ENCODE measurements at places on chromosomes 16 and 17. TPM values are rescaled to one million over a fixed set of nuclear protein-coding genes. Genes with fewer than 3 reads are reported as not detected.

RUNDC3A gene
- 1.0 TPM for total RNA-seq

DNA sequence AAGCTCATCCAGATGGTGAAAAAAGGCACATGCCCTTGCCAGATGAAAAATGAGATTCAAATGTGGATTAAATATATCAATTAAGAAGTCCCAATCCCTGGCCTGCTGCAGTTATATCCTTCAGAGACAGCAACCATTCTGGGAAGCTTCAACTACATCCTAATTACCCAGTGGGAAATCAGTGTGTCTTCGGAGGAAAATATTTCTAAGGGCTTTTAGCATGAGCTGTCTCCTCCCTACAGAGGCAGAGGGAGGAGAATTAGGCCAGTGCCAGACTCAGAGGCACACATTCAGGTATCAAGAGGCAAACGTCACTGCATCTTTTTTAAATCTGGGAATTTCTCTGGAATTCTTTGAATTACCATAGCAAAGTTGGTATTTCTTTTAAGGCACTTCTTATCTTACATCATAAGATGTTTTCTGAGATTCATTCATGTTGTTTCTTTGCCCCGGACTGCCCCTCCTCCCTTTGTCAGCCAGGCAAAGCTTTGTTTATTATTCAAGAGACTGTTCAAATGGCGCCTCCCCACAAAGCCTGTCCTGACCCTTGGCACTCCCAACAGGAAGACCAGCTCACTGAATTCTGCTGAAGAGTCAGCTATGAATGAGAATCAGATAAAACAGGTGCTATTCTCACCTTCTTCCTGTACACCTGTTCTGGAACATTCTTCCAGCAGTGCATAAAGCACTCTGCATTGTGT lies 38.3 kb upstream of the SMPD3 start:
- no peaks in the 10 kb centered on the region for H3K36me3 ChIP-seq
- DNase-seq, result no peak
- peaks cover 13% of the 10 kb centered on the region for H3K4me1 ChIP-seq

GRCh38 chr16:27690608-27691007 lies 140.7 kb downstream of the KATNIP start:
- no peak overlapping the region for H3K4me3 ChIP-seq
- no peaks in the 10 kb centered on the region for H3K27me3 ChIP-seq
- no peaks in the 10 kb centered on the region for H3K36me3 ChIP-seq
- H3K4me1 ChIP-seq, result no peaks in the 10 kb centered on the region
- DNase-seq, result peak; percentile 77
- H3K27ac ChIP-seq, result no peak overlapping the region

GRCh38 chr17:73847952-73848351 lies 203.7 kb upstream of the SDK2 start:
- no peak overlapping the region for H3K27ac ChIP-seq
- no peaks in the 10 kb centered on the region for H3K4me1 ChIP-seq
- no peak for DNase-seq
- no peaks in the 10 kb centered on the region for H3K27me3 ChIP-seq
- no peaks in the 10 kb centered on the region for H3K36me3 ChIP-seq

DNA sequence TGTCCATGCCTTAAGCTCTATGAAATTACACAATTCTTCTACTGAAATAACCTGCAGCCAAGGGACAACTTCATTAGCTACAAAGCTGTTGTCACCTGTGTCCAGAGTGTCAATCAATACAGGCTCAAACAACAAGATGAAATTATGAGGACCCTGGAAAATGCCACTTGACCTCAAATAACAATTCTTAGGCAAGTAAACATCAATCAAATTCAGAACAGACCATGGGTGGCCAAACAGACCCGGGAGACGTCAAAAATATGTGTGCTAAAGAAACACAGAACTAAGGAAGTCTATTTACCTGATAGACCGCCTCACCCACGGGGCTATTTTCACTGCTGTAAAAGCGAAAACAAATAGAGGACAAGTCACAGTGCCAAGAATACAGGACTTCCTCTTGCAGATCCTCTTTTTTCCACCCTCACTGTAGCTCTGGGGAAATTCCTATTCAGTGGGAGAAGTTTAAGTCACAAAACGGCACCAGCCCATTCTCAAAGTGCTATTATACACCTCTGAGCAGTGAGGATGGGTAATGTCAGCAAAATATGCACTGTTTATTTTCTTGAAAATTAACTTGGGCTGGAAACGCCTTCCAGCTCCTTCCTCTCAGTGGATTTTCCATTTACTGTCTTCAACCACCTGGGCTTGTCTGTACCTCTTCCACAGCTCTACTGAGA lies 2.7 kb downstream of the LITAF start:
- no peak for DNase-seq
- H3K4me3 ChIP-seq, result no peak overlapping the region
- H3K27me3 ChIP-seq, result no peaks in the 10 kb centered on the region
- H3K27ac ChIP-seq, result no peak overlapping the region
- no peaks in the 10 kb centered on the region for H3K36me3 ChIP-seq

GRCh38 chr17:64546716-64547115 lies 39.9 kb downstream of the CEP95 start:
- no peaks in the 10 kb centered on the region for H3K27me3 ChIP-seq
- no peak overlapping the region for H3K27ac ChIP-seq
- H3K4me3 ChIP-seq, result no peak overlapping the region
- H3K36me3 ChIP-seq, result peaks cover 46% of the 10 kb centered on the region
- no peaks in the 10 kb centered on the region for H3K4me1 ChIP-seq

GRCh38 chr16:54287131-54288029 lies 793 bp upstream of the IRX3 start:
- peak; percentile 64 for DNase-seq
- no peaks in the 10 kb centered on the region for H3K4me1 ChIP-seq
- H3K4me3 ChIP-seq, result peak overlapping the region; percentile 91
- no peaks in the 10 kb centered on the region for H3K36me3 ChIP-seq
- H3K27ac ChIP-seq, result no peak overlapping the region

GRCh38 chr17:75845058-75845711 lies 981 bp upstream of the UNC13D start:
- peak; percentile 98 for DNase-seq
- no peaks in the 10 kb centered on the region for H3K27me3 ChIP-seq
- H3K36me3 ChIP-seq, result peaks cover 30% of the 10 kb centered on the region

GRIN2A gene
- 1.2 TPM for total RNA-seq

DNA sequence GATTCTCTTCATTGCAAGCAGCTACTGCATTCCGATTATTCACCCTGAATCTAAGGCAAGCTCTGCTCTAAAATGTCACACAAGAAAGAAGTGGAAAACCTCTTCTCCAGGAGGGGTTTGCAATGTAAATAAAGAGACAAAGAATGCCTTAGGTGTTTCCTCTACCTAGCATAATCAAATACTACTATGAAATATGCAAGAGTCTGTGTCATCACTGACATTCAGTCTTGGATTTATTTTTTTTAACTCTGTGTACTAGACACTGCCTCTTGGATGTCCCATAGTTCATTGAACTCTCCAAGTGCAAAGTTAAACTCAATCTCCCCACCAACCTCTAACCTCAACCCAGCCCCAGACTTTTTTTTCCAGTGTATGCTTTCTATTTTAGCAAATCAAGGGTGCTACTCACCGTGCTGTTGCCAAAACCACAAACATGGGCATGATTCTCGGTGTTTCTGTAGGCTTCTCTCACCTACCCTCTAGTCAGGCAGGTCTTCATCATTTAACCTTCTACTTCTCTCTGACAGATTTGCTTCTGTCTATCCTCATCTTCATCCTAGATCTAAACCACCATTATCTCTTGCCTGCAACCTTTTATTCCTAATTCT lies 329.1 kb downstream of the CDH13 start:
- no peaks in the 10 kb centered on the region for H3K27me3 ChIP-seq
- no peak overlapping the region for H3K27ac ChIP-seq
- no peaks in the 10 kb centered on the region for H3K4me1 ChIP-seq
- H3K36me3 ChIP-seq, result no peaks in the 10 kb centered on the region

- H3K27ac ChIP-seq, result no peak overlapping the region
- H3K4me3 ChIP-seq, result no peak overlapping the region
- no peaks in the 10 kb centered on the region for H3K27me3 ChIP-seq
- H3K36me3 ChIP-seq, result no peaks in the 10 kb centered on the region
Observed at GRCh38 chr16:11429123-11429522, 83.9 kb downstream of the RMI2 start.

DNA sequence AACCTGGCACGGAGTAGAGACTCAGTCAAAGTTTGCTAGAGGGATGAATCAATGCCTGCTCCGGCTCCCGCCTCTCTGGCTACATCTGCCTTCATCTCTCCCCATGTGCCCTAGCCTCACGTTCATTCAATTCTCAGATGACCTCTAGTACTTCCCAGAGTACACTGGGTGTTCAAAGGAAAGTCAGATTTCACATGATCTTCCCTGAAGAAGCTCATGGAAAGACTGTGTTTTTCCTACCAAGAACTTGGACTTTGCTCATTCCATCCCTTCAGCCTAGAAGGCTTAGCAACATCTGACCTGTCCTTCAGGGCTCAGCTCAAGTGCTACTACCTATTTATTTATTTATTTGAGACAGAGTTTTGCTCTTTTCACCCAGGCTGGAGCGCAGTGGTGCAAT lies 11.1 kb upstream of the TNK1 start:
- no peak overlapping the region for H3K4me3 ChIP-seq
- H3K27ac ChIP-seq, result no peak overlapping the region
- no peaks in the 10 kb centered on the region for H3K36me3 ChIP-seq

DNA sequence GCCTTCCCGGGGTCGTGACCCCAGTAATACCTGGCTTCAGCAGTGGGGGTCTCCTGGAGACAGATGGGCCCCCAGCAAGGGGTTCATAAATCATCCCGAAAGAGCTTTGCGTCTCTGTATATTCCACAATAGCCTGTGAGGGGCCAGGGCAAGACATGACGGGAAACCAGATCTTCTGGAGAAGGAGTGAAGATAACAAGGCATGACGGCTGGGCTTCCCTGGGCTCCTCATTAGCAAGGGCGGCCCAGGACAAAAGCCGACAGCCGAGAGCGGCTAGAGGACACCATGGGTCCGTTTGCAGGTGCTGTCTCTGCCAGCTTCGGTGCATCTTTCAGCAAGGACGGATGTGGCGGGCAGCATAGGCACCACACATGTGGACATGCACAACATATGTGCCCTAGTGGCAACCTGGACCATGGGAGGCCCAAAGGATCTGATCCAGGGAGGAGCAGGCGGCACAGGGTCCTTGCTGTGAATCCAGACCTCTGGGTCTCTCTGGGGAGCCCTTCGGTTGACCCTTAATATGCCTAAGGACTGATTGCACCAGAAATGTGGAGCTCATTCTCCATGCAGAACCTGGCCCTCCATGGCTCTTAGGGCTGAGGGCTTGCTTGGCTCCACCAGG lies 136.9 kb upstream of the FOXF1 start:
- H3K4me3 ChIP-seq, result no peak overlapping the region
- DNase-seq, result no peak
- H3K27me3 ChIP-seq, result no peaks in the 10 kb centered on the region
- no peak overlapping the region for H3K27ac ChIP-seq
- no peaks in the 10 kb centered on the region for H3K4me1 ChIP-seq

- H3K27me3 ChIP-seq, result no peaks in the 10 kb centered on the region
- H3K27ac ChIP-seq, result no peak overlapping the region
- no peaks in the 10 kb centered on the region for H3K4me1 ChIP-seq
- no peaks in the 10 kb centered on the region for H3K36me3 ChIP-seq
Observed at GRCh38 chr17:75839942-75840798, 4.0 kb downstream of the UNC13D start.

DNA sequence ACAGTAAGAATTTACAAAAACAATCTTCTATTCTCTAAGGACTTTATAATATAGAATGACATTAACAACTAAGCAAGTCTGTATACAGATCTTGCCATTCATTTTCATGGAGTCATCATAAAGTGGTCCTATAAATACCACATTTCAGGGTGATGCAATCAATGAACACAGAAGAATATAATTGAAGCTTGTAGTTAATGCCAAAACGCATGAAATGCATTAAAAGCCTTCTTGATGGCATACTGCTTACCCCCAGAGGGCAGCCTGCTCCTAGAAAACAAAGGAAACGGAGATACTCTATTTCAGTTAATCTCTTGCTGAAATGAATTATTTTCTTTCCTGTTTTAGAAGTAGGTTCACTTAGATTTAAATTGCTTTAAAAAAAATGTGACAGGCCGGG lies 45.2 kb upstream of the STAC2 start:
- H3K27me3 ChIP-seq, result no peaks in the 10 kb centered on the region
- H3K4me3 ChIP-seq, result no peak overlapping the region
- no peaks in the 10 kb centered on the region for H3K4me1 ChIP-seq
- H3K27ac ChIP-seq, result no peak overlapping the region

ZNF19 gene
- total RNA-seq, result 7.7 TPM

DNA sequence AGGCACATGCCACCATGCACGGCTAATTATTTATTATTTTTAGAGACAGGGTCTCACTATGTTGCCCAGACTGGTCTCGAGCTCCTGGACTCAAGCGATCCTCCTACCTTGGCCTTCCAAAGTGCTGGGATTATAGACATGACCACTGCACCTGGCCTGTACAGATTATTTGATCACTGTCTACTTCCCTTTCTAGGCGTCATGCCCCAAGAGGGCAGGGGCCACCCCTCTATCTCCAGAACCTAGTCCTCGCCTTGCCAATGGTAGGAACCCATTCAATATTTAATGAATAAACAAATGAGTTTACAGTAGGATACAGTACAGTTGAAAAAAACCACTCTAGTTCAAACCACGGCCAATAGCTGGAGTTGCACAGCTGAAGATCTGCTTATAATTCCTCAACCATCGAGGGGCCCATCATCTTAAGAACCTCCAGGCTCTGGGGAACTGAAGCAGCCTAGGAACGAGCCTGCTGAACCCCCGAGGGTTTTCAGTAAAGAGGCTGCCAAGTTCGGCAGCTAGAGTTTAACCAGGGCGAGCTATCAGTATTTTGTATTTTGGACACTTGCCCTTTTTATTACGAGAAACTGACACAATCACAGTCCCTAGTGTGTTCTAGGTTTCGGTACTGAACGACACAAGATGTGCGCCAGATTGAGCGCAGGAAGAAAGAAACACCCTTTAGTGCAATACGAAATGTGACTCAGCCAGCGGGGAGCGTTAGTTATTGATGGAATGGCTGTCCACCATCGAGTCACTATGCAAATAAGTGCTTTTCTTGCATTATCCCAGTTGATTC lies 14.6 kb downstream of the ADCY9 start:
- no peaks in the 10 kb centered on the region for H3K4me1 ChIP-seq
- H3K27me3 ChIP-seq, result no peaks in the 10 kb centered on the region
- H3K4me3 ChIP-seq, result no peak overlapping the region
- no peaks in the 10 kb centered on the region for H3K36me3 ChIP-seq
- no peak for DNase-seq

DNA sequence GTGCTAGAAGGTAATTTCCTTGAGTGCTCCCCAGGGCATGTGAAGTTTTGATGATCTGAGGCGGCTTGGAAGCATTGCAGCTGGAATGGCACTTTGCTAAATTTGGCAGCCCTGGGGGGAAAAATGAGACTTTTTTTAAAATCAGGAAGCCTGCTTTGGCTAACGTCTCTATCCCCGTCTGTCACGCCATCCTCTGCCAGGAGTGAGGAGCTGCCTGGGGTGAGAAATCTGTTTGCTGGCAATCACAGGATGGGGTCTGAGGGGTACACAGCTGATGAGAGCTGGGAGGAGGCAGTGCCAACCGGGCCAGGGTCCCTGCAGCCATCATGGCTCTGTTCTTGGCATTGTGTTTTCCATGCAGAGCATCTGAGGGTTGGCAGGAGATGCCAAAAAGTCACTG lies 2.0 kb downstream of the ABCC12 start:
- no peaks in the 10 kb centered on the region for H3K27me3 ChIP-seq
- H3K27ac ChIP-seq, result no peak overlapping the region
- H3K4me3 ChIP-seq, result no peak overlapping the region
- H3K4me1 ChIP-seq, result no peaks in the 10 kb centered on the region
- no peaks in the 10 kb centered on the region for H3K36me3 ChIP-seq
- no peak for DNase-seq
